HFFc6 (cell line): ENCODE measurements at places on chromosomes 3 and 15. TPM values are rescaled to one million over a fixed set of nuclear protein-coding genes. Genes with fewer than 3 reads are reported as not detected.
A peak's percentile ranks its signal among the peaks of the same experiment; 100 is the strongest.

The GRAMD2A gene
- total RNA-seq = not detected in 2 replicates

The POLR2M gene
- total RNA-seq = 68.4 to 89.5 TPM (median 86.4 TPM) in 3 replicates

- peak; percentile 90 for DNase-seq
Measured at GRCh38 chr3:113745756-113746547, at the start of gene NAA50. TSS of gene NAA50 (minus strand) at chr3:113746249. CDS start at chr3:113745949, 300 bp downstream.

The FETUB gene
- total RNA-seq = not detected in 3 replicates

The ZPLD1 gene
- total RNA-seq = 0.12 to 0.24 TPM in 2 of 3 replicates, not detected in the other

The FAM107A gene
- 0.17 TPM in 1 of 3 replicates, not detected in the others for total RNA-seq

- no peak for DNase-seq
Measured at GRCh38 chr3:29721789-29722188, 440.9 kb downstream of the RBMS3 start.

GRCh38 chr3:143972155-143972504, 507 bp downstream of the DIPK2A start:
- DNase-seq = no peak

The SPATA12 gene
- not detected in 3 replicates for total RNA-seq

The CAV3 gene
- 0.62 TPM in 1 of 3 replicates, not detected in the others for total RNA-seq

- DNase-seq = no peak
Measured at GRCh38 chr3:84100861-84101260, 857.9 kb upstream of the CADM2 start.

GRCh38 chr15:81315452-81316175, 8.3 kb downstream of the STARD5 start:
- DNase-seq = no peak

The CCR4 gene
- total RNA-seq = not detected in 3 replicates

The NANOGP8 gene
- not detected in 3 replicates for total RNA-seq

- peak; percentile 31 for DNase-seq
Measured at GRCh38 chr15:80309769-80310384, 57.9 kb upstream of the CTXND1 start.

The TMC3 gene
- not detected in 3 replicates for total RNA-seq

The MFSD1 gene
- total RNA-seq = 64.3 to 75.4 TPM (median 71.6 TPM) in 3 replicates

GRCh38 chr3:82001276-82001923, 240.0 kb upstream of the GBE1 start:
- no peak for DNase-seq

- no peak for DNase-seq
Measured at GRCh38 chr3:177382944-177383343, 185.7 kb upstream of the TBL1XR1 start.

- no peak for DNase-seq
Measured at GRCh38 chr15:62505762-62506161, 340.7 kb upstream of the C2CD4B start.

- DNase-seq = no peak
Measured at GRCh38 chr3:12957824-12958792, 115.1 kb downstream of the IQSEC1 start.

GRCh38 chr15:92920595-92921161, 20.6 kb downstream of the CHD2 start:
- DNase-seq = no peak

GRCh38 chr3:40962721-40963120, 236.6 kb upstream of the CTNNB1 start:
- no peak for DNase-seq

The STAC gene
- total RNA-seq = not detected in 2 replicates
